ENCODE measurements at places on chromosomes 6 and 20. TPM values are rescaled to one million over a fixed set of nuclear protein-coding genes. Genes with fewer than 3 reads are reported as not detected.
A peak's percentile ranks its signal among the peaks of the same experiment; 100 is the strongest.

Gene PCK1
- total RNA-seq = 5.3 TPM

Gene HLA-DOB
- total RNA-seq = 1.8 TPM

Gene TSPO2
- total RNA-seq = 0.53 TPM

Gene BMP2
- total RNA-seq = 6.1 TPM

Gene RAET1L
- not detected for total RNA-seq

Gene PCSK2
- total RNA-seq = 18.3 TPM

Gene FAM217A
- total RNA-seq = not detected

Gene MMP24
- total RNA-seq = 0.49 TPM

Gene RIMS1
- total RNA-seq = 3.4 TPM

Gene DEFB116
- total RNA-seq = not detected

Gene CYP21A2
- total RNA-seq = 6.1 TPM

Gene HDGFL1
- total RNA-seq = not detected

Gene PKHD1
- 0.04 TPM for total RNA-seq

Gene FAM83D
- total RNA-seq = 0.13 TPM

DNA sequence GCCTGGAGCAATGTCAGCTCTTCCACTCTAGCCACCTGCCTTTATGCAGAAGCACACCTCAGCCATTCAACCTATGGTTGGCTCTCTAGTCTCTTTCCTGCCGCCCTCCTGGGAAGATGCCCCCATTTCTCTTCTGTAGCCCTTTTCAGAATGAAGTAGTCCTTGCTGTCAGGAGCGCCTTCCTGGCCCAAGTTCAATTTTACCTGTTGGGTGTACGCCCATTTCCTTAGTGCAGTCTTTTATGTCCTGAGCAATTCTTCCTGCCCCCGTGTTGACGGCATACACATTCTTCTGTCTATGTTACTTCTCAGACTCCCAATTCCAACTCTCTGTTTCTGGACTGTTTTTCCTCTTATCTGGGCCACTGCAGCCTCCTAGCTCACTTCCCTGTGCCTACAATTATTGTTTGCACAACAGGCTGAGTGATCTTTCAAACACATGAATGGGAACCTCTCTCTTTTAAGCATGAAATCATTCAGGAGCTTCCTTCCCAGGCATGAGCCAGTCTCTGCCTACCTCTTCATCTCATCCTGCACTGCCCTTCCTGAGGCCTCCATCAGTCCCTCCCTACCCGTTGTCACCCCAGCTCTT, 389.2 kb downstream of the CD83 start:
- DNase-seq = no peak

GRCh38 chr20:25469558-25469957, 62.1 kb downstream of the GINS1 start:
- no peak for DNase-seq

GRCh38 chr20:37390503-37390890, 44.6 kb downstream of the SRC start:
- no peak for DNase-seq

DNA sequence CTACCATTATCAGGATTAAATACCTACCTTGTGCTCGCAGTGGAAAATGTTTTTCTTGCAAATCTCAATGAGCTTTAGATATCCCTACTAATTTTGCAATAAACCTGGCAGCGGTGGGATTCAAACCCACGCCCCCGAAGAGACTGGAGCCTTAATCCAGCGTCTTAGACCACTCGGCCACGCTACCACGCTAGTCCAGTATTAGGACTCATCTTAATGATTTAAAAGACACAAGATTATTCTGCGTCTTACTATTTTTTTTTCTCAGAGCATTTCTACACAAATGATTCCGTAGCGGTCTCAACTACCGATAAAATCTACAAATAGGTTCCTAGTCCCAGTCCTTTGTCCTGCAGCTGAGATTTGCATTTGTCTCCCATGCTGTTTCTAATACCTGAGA, 35.2 kb upstream of the ZSCAN23 start:
- DNase-seq = no peak

DNA sequence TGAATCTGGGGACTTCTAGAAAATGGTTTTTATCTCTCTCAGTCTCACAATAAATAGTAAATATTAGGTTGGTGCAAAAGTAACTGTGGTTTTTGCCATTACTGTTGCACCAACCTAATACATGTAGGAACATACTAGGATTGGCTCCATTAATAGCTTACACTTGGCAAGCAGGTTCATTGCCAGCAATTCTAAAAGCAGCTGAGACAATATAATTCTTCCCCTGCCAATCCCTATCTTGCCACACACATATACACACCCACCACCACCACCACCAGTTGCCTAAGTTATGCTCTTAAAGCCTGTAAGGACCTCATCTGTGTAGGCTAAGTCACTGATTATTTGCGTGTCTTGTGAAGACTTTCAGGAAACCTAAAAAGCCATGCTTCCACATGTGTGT, 145.1 kb downstream of the KIF16B start:
- no peak for DNase-seq

DNA sequence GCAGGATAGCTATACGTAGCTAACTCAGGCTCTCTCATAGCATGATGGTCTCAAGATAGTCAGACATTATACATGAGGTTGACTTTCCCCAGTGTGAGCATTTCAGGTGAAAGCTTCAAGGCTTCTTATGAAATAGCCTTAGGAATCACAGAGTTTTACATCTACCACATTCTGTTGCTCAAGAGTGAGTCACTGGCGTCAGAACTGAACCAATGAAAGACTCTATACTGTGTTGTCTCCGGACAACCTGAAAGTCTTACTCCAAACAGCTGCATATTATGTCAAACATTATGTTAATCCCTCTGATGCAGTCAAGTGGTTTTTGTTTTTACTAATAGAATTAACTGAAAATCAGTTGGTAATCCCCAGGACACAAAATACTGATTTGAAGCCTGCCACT, 79.8 kb upstream of the TRDN start:
- DNase-seq = no peak

- no peak for DNase-seq
These were observed 9.6 kb upstream of the EZR start for GRCh38 chr6:158828807-158829206.

GRCh38 chr6:93468291-93468690, 48.9 kb upstream of the EPHA7 start:
- no peak for DNase-seq

GRCh38 chr6:70841112-70841511, 115.7 kb downstream of the B3GAT2 start:
- no peak for DNase-seq

GRCh38 chr6:16179970-16180431, 51.1 kb downstream of the MYLIP start:
- no peak for DNase-seq

- DNase-seq = no peak
These were observed 384.4 kb upstream of the JARID2 start for GRCh38 chr6:14861491-14861943.

GRCh38 chr6:142026471-142026870, 106.3 kb upstream of the GJE1 start:
- no peak for DNase-seq

DNA sequence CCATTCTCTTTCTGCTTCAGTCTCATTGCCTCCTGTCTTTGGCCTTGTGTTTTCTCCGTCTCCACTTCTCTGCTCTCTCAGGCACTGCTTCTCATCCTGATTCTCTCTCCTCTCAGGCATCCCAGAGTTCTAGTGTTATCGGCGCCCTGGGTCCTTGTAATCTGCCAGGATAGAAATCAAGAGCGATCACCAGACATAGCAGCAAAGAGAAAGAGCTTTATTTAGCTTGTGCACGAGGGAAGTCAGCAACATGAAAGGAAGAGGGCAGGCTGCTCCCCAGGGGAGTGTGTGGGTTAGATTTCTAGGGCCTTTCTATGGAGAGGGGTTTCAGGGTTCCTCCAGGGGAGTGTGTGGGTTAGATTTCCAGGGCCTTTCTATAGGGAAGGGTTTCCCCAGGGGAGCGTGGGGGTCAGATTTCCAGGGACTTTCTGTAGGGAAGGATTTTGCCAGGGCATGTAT, 32.5 kb downstream of the SUN5 start:
- peak; percentile 13 for DNase-seq

GRCh38 chr20:21089391-21089790, 16.8 kb downstream of the LINC00237 start:
- no peak for DNase-seq

- no peak for DNase-seq
These were observed 9.0 kb upstream of the NRSN1 start for GRCh38 chr6:24117021-24117420.

GRCh38 chr6:137492289-137493217, 1.6 kb downstream of the OLIG3 start:
- no peak for DNase-seq

- DNase-seq = no peak
These were observed 14.1 kb downstream of the SLC4A11 start for GRCh38 chr20:3224681-3225421.

DNA sequence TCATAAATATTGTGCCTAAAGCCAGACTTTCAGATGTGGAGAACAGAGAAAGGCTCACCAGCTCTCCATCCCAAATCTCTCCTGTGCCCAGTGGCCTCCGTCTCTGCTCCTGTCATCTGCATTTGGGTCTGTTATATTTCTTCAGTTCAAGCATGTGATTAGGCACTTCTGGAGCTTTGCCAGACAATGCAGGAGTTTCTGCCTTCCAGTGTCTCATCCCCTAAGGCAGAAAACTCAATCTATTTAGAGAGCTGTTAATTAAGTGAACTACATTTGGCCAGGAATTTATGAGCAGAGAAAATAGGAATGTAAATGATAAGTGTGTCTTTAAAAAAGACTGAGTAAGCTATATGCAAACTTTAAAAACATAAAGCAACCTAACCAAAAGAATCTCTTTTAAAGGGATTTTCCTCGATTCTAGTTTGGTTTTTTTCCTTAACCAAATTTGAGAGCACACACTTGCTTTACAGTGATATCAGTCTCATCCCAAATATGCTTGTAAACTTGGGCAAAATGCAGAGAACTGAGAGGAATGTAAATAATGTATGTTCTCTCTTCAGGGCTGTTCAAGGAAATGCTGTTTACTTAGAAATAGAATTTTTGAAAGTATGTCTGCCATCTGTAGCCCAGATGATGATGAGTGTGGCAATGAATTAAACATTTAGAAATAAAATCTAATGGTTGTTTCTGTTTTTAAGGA, 113.9 kb downstream of the ELOVL4 start:
- DNase-seq = no peak

DNA sequence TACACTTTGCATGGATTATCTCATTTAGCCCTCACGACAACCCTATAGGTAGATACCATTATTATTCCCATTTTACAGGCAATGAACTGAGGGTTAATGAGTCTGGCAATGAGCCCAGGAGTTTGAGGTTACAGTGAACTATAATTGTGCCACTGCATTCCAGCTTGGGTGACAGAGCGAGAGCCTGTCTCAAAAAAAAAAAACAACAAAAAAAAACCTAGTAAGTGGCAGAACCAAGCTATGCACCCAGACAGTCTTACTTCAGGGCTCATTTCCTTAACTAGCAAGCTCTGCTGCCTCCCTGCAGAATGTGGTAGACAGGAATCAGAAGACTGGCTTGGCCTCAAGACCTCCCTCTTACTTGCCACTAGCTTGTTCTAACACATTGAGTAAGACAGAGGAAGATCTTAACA, 71.9 kb upstream of the RREB1 start:
- no peak for DNase-seq

GRCh38 chr6:71292001-71292400, 3.4 kb downstream of the OGFRL1 start:
- no peak for DNase-seq

DNA sequence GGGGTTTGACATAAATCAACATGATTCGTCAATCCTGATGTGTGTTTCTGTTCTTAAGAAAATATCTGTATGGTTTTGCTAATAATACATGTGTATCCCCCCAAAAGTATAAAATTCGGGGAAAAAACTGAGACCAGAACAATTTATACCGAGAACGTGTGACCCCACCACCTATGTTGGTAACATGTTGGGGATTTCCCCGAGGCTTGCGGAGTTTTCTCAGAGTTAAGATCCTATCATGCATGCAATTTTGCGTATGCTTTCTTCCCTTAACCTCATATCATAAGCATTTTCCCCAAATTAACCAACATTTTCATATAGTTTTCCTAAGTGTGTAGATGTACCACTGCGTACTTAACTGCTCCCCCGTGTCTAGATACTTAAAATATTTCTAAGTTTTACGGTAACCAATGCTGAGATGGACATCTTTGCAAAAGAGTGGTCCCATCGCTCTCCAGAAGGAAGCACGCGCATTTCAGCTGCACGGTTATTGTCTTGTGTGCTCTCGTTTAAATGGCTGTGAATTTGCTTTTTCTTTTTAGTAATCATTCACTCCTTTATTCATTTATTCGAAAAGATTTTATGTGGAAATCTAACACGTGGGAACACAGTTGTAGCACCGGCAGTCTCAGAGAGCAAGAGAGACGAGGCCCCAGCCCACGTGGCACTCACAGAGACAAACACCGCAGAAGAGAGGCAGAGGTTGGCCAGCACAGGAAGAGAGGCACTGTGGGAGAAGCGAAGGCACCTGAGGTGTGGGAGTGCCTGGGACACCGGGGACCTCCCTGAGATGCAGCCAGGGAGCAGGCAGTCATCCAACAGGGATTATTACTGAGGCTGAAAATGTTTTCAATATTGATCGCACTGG, 13.2 kb upstream of the IRF4 start:
- DNase-seq = peak; percentile 55

DNA sequence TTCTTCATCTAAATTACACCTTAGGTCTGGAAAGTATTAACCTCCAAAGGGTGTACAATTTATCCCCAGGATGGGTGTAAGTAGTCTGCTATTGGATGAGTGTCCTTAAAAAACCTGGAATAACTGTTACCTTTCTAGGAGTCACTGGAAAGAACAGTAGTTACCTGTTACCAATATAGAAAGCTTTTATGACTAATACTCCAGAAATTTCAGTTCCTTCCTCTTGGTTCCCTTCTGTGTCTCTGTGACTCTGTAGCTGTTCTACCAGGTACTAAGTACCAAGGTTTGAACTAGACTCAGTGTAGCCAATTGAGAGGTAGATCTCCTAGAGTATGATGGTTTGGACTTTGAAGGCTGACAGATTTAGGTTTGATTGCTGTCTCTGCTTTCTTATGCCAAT, 47.0 kb upstream of the TBX18 start:
- no peak for DNase-seq

DNA sequence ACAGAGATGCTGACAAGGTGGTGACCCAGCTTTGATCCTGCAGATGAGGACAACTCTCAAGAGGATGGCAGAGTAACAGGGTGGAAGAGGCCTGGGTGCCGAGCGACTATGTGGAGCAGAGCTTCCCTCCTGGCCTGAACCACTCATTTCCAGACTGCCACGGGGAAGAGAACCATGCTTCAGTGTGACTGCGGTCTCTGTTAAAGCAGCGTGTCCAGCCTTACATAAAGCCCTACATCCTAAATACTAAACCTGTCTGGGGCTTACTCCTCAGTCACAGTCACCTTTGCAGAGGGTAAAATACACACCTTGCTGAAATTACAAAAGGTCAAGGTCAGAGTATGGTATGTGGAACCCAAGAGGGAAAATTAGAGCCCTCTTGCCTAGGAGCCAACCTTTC, 312.9 kb downstream of the CDC5L start:
- no peak for DNase-seq

GRCh38 chr6:123089226-123089625, 93.2 kb downstream of the CLVS2 start:
- DNase-seq = no peak

Measured in sciatic nerve (tissue), 2 donors.